DMS 273 treated with DMSO at 0.1 percent for 48 hours (cell line): ENCODE measurements at places on chromosomes 3 and 15.
A peak's percentile ranks its signal among the peaks of the same experiment; 100 is the strongest.

GRCh38 chr15:70765504-70766281, 2.3 kb upstream of the UACA start:
- no peak for DNase-seq

DNA sequence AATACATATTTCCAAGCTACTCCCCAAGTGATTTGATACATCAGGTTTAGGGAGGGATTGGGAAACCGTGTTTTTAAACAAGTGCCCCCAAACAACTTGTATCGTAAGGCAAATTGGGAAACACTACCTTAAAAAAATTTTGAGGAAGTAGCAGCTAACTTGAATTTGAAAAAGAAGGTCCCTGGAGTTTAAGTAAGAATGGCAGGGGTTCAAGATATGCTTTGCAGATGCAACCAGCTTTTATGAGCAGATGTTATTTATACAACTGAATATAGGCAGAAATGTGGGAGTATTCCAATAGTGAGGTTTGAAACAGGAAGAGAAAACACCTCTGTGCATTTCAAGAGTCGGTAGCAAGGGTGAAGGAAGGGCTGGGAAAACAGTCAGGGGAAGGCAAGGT, 139.6 kb downstream of the IL20RB start:
- DNase-seq, result no peak

- no peak for DNase-seq
These were observed 286.7 kb downstream of the SHOX2 start for GRCh38 chr3:157819270-157820156.

GRCh38 chr15:92034227-92034626, 180.7 kb downstream of the SLCO3A1 start:
- DNase-seq, result no peak

DNA sequence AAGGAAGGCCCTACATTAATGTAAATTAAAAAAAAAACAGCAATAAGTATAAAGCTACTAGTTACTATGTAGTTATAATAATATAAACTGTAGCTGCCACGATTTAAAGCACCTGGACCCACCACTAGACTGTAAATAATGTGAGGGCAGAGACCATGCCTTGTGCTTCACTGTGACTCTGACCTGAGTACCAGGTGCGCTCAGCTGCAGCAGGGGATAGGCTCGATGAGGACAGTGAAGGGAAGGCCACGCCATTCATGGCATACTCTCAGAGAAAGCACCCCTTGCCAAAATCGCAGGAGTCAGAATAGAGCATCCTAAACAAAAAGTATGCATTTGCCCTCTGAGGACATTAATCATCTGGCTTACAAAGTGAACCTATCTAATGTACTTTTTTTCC, 5.1 kb downstream of the FSTL1 start:
- DNase-seq, result no peak

GRCh38 chr3:36501616-36502015, 121.3 kb downstream of the STAC start:
- DNase-seq, result no peak

- no peak for DNase-seq
These were observed 6.8 kb upstream of the PDCD6IP start for GRCh38 chr3:33791477-33792166.

GRCh38 chr15:73026511-73027054, 25.7 kb upstream of the NEO1 start:
- peak; percentile 25 for DNase-seq

DNA sequence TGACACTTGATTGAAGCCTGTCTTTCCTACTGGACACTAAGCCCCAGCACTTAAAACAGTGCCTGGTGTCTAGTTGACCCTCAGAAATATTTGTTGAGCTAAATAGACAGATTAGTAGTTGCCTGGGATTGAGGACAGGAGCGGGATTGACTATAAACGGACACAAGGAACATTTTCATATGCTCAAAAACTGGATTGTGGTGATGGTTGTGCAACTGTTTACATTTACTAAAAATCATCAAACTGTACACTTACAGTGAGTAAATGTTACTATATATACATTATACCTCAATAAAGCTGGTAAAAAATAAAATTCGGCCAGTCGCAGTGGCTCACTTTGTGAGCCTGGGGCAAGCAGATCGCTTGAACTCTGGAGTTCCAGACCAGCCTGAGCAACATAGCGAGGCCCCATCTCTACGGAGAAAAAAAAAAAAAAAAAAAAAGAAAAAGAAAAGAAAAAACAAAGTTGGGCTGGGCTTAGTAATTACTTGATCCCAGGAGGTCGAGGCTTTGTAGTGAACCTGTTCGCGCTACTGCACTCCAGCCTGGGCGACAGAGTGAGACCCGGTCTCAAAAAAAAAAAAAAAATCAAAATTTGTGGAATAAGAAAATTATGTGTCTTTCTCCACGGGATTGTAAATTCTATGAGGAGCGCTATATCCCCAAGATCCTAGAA, 632 bp upstream of the IDH3A start:
- DNase-seq, result no peak

GRCh38 chr15:92322566-92323355, 70.9 kb upstream of the ST8SIA2 start:
- no peak for DNase-seq

GRCh38 chr3:139647866-139648435, 29.8 kb downstream of the NMNAT3 start:
- no peak for DNase-seq

DNA sequence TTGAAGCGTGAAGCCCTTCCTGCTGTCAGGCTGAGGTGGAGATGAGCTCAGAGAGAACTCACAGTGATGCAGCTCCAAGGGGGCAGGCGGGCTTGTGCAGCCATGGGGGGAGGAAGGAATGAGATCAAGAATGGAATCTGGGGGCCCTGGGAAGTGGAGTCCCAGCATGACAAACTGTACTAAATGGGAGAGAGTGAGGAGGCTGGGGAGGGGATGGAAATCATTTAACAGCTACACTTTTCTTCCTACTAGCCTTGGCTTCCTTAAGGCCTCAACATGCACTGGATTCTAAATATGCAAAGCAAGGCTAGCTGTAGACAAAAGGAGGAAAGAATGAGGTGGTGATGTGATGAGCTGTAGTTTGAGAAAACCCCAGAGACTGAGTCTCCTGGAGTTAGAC, 133.9 kb downstream of the EEFSEC start:
- no peak for DNase-seq

DNA sequence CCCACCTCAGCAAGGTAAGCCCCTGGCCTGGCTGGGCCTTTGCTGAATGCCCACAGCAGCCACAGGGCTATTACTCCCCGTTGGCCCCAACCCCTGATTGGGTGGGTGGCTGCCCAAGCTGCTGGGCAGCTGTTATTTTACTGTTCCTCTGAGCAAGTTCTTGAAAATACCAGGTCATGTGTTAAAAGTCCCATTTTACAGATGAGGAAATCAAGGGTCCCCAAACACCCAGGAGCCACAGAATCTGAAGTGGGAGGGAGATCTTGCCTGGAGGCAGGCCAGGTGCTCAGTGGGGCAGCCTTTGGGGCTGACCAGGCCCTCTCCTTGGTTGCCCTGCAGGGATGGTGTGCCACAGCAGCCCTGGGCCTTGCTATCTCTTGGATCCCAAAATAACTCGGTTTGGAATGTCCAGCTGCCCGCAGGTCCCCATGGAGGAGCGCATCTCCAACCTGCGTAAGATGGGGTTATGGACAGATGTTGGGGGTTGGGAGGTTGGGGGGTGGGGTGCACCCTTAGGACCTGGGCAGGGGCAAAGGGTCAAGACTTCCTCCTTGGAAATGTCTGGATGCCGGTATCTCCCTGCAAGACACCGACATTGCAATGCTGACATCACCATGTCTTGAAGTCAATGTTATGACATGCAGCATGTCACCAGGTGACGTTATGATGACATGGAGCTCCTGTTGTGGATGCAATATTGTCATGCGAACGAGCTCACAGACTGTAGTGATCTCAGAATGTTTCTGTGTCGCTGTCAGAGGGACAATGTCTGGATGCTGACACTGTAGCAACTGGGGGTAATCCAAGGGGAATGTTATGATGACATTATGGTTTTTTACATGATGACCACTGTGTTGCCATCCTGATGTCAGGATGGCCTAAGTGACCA, 13.3 kb upstream of the CSPG4 start:
- no peak for DNase-seq

GRCh38 chr3:124467980-124468902, 262.0 kb upstream of the UMPS start:
- peak; percentile 1 for DNase-seq

GRCh38 chr3:101020351-101021015, 27.3 kb upstream of the ABI3BP start:
- no peak for DNase-seq

DNA sequence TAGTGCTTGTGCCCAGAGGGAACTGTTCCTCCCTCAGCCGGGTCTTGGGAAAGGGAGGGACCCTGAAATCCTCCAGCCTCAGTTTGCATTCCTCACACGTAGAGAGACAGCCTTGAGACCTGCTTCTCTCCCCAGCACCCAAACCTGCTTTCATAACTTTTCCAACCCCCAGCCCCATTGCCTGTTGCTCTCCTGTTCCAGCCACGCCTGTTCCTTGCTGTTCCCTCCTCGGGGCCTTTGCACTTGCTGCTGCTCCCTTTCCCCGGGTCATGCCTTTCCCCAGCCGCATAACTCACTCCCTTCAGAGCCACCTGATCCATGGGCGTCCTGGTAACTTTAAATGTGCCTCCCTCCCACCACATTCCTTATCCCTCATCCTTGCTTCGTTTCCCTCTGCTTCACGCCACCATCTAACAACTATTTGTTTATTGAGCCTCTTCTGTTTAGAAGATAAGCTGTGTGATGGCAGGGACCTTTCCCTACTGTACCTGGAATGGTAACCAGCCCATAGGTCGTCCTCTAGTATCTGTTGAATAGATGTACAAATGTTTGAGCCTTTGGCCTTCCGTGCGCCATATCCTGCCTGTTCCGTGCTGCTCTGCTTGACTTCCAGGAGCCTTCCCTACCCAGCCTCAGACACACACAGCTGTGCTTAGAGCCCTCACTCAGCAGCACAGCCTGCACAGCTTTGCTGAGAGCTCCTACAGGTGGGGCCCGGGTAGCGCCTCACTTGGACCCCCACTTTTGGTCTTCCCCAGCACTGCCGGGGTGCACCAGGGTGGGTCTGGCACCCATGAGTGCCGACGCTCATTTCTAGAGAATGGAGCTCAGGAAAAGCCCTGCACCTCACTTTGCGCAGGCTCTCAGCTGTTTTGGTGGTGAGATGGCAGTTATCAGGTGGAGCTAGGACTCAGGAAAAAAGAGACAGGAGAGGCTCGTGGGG, 60.2 kb downstream of the SCN5A start:
- no peak for DNase-seq

DNA sequence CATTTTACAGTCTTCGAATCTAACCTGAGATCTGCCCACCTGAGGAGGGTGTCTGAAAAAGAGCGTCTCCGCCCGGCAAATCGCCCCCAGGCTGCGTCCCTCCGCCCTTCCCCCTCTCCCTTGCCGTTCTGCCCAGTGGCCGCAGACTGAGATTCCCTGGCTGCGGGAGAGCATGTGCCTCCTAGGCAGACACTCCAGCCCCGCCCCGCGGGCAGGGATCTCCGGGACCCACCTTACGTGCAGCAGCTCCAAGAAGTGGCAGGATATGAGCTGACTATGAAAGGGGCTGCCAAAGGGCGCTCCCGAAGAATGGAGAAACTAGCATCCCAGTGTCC, 2.7 kb upstream of the WNT5A start:
- DNase-seq, result no peak

DNA sequence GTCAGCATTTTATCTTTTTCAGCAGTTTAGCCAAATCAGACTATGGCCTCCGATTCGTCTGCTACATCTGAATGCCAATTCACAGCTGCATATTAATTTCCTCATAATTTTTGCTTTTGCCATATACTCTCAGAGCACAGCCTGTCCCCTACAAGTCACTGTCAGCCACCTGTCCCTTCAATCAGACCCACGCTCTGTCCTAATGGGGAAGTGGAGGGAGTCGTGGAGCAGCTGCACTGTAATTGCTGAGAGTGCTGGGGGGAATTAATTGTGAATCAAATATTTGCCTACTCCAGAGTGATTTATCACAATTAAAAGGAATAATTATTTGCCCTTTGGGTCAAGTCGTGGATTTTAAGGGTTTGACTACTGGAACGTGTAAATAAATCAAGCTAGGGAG, 75.5 kb downstream of the EBLN2 start:
- DNase-seq, result no peak

DNA sequence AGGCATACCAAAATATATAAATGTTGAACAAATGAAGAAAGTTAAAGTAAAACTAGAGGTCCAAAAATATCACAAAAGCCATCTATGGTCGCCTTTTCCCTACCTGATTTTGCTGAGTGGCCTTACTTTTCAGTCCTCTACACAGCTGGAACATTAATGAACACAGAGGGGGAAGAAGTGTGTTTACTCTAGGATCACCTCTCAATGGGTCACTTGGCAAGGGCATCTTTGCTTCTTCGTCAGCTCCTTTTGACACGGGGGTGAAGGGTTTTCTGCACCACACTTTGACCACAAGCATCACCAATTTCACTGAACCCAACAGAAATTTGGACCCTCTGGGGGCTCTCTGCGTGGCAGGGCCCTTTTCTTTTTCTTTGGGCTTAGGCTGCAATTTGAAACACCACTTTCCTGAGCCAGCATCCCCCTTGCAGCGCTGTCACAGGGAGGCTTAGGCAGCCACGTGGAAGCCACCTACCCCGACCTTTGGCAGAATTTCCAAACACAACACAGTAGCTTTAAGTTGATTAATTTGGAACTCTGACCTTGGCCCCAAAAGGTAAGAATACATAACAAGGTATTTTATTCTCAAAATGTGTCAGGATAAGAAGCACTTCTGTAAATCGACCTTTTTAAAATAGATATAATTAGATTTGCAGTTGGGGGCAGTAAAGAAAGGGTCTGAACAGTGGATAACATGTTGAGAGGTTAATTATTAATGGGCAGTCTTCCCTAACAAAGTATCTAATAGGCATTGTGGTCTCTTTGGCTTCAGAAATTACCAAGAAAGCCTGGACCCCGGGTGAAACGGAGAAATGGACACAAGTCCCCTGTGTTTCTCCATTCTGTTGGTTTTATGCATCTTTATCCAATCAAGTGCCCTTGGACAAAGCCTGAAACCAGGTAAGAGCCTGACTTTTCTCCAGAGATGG, at the start of gene LIPC:
TSS of gene LIPC (plus strand) at position 771 of the 929 bp plus-strand sequence. CDS start at position 813, 42 bp downstream.
- DNase-seq, result no peak

GRCh38 chr3:117547956-117548550, 838.5 kb downstream of the TUSC7 start:
- DNase-seq, result no peak

- no peak for DNase-seq
These were observed 17.7 kb downstream of the FOXB1 start for GRCh38 chr15:60021589-60022378.

DNA sequence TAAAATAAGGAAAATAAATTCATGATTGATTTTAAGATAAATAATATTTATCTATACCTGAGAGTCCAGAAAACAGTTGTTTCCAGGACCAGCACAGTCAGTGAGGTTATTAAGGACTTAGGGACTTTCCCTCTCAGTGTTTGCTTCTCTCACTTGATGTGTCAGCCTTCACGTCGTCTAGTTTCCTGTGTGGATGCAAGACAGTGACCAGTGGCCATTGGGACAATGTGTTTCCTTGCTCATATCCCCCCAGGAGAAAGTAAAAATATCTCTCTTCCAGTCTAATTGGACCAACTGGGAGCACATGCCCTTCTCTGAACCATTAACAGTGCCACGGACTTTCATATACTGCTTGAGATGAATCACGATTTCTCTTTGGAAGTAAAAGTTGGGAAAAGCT, 157.8 kb upstream of the CTNNB1 start:
- no peak for DNase-seq
